ENCODE measurements at places on chromosomes 3 and 15.

DNA sequence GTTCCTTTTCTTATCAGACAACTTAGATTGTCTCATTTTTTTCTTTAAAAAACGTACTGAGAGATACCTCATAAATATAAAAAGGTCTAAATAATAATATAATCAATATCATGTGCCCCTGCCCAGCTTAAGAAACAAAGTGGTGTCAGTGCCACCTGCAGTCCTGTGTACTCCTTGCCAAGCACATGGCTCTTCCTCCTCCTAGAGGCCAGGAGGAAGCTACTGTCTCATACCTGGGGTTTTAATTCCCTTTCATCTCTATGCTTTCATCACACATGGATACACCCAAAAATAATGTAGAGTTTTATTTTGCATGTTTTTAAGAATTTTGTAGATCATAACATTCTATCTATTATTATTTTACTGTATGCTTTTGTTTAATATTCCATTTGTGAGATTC lies 98.6 kb upstream of the C15orf61 start:
- DNase-seq = no peak
- H3K27ac ChIP-seq = no peak overlapping the region
- no peak overlapping the region for H3K4me3 ChIP-seq
- H3K36me3 ChIP-seq = no peaks in the 10 kb centered on the region

DNA sequence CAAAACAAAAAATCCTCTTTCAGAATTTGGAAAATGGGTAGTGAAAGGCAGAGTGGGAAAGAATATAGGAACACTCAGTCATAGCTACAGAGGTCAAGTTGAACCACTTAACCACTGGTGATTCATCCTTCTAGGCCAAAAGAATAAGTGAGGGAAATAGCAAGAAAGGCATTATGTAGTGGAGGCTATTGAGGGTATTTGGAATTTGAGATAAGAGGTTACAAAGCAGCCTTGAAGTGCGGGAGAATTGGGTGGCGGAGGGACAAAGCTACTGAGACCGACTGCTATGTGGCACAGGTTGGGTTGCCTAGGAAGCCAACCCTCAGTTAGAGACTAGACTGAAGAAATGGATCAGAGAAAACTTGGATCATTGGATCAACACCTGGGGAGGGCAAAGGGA lies 109.5 kb downstream of the SYNPR start:
- H3K4me1 ChIP-seq = no peaks in the 10 kb centered on the region
- no peak overlapping the region for H3K4me3 ChIP-seq
- no peak overlapping the region for H3K27ac ChIP-seq

GRCh38 chr3:1609416-1609815 lies 489.2 kb upstream of the CNTN4 start:
- H3K27ac ChIP-seq = no peak overlapping the region
- no peak overlapping the region for H3K4me3 ChIP-seq
- H3K4me1 ChIP-seq = no peaks in the 10 kb centered on the region
- no peaks in the 10 kb centered on the region for H3K27me3 ChIP-seq

GRCh38 chr15:42772144-42772543 lies 35.2 kb upstream of the CDAN1 start:
- no peak overlapping the region for H3K4me3 ChIP-seq
- no peak for DNase-seq
- peaks cover 18% of the 10 kb centered on the region for H3K36me3 ChIP-seq
- no peaks in the 10 kb centered on the region for H3K4me1 ChIP-seq

DNA sequence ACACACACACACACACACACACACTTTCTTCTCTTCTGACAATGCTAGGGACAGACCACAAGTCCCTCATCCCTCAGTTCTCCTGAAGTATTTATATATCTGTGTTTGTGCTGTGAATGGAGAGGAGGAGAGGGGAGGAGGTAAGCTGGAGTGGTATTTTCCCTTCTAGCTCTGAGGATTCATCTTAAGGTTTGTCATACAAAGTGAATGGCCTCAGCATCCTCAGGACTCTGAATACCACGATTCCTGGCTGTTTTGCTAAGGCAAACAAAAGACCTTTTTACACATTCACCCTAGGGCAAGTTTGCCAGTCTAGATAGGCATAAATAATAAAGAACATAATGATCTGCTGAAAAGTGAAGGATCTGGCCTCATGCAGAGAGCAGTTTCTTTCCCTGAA lies 65.7 kb upstream of the CHMP2B start:
- no peak overlapping the region for H3K27ac ChIP-seq
- peaks cover 5% of the 10 kb centered on the region for H3K27me3 ChIP-seq
- no peak overlapping the region for H3K4me3 ChIP-seq
- no peak for DNase-seq

DNA sequence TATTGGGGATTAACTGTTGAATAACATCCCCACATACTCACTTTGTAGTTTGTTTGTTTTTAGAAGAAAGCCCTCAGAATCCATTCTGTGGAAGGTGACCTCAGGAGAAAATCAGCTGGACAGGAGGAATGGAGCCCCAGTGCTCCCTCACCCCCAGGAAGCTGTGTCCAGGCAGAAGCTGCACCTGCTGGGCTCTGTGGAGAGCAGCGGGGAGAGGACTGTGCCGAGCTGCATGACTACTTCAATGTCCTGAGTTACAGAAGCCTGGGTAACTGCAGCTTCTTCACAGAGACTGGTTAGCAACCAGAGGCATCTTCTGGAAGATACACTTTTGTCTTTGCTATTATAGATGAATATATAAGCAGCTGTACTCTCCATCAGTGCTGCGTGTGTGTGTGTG lies 14.0 kb downstream of the TIGIT start:
- H3K36me3 ChIP-seq = peaks cover 23% of the 10 kb centered on the region
- H3K4me1 ChIP-seq = peaks cover 36% of the 10 kb centered on the region
- H3K4me3 ChIP-seq = no peak overlapping the region
- H3K27me3 ChIP-seq = no peaks in the 10 kb centered on the region
- DNase-seq = no peak

- H3K27me3 ChIP-seq = peaks cover 2% of the 10 kb centered on the region
- peaks cover 52% of the 10 kb centered on the region for H3K36me3 ChIP-seq
- no peak overlapping the region for H3K27ac ChIP-seq
- peaks cover 17% of the 10 kb centered on the region for H3K4me1 ChIP-seq
- peak overlapping the region; percentile 92 for H3K4me3 ChIP-seq
These were observed 1.3 kb downstream of the PSMD2 start for GRCh38 chr3:184300378-184300720.

- H3K27me3 ChIP-seq = no peaks in the 10 kb centered on the region
- H3K36me3 ChIP-seq = no peaks in the 10 kb centered on the region
- H3K4me3 ChIP-seq = peak within 1 kb of the TSS; percentile 67
- H3K4me1 ChIP-seq = no peaks in the 10 kb centered on the region
- DNase-seq = peak; percentile 16
- peak within 1 kb of the TSS; percentile 75 for H3K27ac ChIP-seq
These were observed at the start of gene MKRN3 for GRCh38 chr15:23565395-23566070. TSS of gene MKRN3 (plus strand) at chr15:23565674. CDS start at chr15:23565783, 109 bp downstream.

GRCh38 chr3:14885307-14885706 lies 62.1 kb upstream of the NR2C2 start:
- H3K36me3 ChIP-seq = no peaks in the 10 kb centered on the region
- peaks cover 18% of the 10 kb centered on the region for H3K27me3 ChIP-seq
- peak; percentile 12 for DNase-seq
- H3K4me3 ChIP-seq = no peak overlapping the region

DNA sequence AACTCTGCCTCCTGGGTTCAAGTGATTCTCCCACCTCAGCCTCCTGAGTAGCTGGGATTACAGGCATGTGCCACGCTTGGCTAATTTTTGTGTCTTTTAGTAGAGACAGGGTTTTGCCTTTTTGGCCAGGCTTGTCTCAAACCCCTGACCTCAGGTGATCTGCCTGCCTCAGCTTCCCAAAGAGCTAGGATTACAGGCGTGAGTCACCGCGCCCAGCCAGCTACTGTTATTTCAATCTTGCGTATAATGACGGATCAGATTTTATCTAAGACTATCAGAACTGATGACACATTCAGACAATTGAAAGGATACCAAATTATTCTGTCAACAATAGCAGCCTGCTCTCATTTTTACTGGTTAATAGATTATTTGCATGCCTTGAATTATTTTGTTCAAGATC lies 612.2 kb downstream of the ZIC1 start:
- no peak overlapping the region for H3K27ac ChIP-seq
- H3K4me3 ChIP-seq = no peak overlapping the region
- H3K27me3 ChIP-seq = no peaks in the 10 kb centered on the region

DNA sequence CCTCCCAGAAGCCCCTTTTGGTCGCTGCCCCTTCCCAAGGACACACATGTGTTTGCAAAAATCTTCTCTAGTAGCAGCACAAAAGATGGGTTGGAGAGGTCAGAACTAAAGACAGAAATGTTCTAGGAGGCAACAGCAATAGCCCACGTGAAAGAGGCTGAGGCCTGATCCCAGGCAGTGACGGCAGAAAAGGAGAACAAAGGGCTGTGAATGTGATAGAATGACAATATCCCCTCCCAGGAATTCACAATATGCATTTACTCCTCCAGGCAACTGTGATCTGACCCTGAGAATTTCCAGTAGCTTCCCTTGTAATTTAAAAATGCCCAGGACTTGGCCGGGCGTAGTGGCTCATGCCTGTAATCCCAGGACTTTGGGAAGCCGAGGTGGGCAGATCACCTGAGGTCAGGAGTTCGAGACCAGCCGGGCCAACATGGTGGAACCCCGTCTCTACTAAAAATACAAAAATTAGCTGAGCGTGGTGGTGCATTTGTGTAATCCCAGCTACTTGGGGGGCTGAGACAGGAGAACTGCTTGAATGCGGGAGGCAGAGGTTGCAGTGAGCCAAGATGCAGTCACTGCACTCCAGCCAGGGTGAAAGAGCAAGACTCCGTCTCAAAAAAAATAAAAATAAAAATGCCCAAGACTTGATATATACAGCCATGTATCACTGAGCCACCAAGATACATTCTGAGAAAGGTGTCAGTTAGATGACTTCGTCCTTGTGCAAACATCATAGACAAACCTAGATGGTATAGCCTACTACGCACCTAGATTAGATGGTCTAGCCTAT lies 43.6 kb upstream of the PIAS1 start:
- H3K4me1 ChIP-seq = no peaks in the 10 kb centered on the region
- H3K27ac ChIP-seq = no peak overlapping the region
- no peak overlapping the region for H3K4me3 ChIP-seq
- no peaks in the 10 kb centered on the region for H3K36me3 ChIP-seq
- peaks cover 22% of the 10 kb centered on the region for H3K27me3 ChIP-seq
- no peak for DNase-seq

DNA sequence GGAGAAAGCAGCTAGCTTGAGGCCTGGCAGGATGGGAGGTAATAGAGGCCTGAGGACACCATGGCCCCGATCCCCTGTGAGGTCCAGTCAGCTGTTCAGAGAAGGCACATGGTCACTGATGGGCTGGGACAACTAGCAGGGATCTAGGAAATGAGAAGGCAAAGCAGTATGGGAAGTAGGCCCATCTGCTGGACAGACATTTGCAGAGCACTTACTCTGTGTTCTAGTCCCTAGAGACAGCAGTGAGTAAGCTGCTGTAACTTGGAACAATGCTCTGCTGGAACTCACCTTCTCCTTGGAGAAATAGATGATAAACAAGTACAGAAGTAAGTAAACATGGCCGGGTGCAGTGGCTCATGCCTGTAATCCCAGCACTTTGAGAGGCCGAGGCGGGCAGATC lies 7.1 kb downstream of the ECE2 start:
- DNase-seq = no peak
- H3K27me3 ChIP-seq = peaks cover 20% of the 10 kb centered on the region
- no peak overlapping the region for H3K4me3 ChIP-seq
- no peaks in the 10 kb centered on the region for H3K4me1 ChIP-seq
- H3K27ac ChIP-seq = no peak overlapping the region
- H3K36me3 ChIP-seq = no peaks in the 10 kb centered on the region

DNA sequence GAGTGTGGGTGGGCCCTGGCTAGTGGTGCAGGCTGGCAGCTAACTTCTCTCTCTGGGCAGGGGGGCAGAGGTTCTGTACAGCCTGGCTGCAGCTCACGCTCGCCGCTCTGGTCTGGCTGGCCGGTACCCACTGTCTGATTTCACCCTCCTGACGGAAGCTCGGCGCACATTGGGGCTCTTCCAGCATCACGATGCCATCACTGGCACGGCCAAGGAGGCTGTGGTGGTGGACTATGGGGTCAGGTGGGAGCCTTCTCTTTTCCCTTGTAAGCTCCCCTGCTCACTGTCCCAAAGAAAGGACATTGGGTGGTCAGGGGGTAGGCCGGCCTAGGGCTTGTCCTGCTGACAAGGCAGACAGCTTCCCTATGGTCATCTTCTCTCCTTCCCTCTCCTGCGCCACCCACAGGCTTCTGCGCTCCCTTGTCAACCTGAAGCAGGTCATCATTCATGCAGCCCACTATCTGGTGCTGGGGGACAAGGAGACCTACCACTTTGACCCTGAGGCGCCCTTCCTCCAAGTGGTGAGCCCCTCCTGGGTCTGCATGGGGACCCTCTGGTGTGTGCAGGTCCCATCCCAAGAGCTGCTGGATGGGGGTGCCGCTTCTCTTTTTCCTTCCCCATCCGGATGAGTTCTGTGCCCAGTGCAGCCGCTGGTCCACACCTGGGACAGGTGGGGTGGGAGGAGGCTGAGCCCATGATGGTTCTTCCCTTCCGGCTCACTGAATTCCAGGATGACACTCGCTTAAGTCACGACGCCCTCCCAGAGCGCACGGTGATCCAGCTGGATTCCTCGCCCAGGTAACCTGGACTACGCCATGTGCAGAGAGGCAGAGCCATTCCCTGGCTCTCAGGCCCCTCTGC lies 7.6 kb downstream of the MAN2A2 start:
- no peak overlapping the region for H3K4me3 ChIP-seq
- peaks cover 84% of the 10 kb centered on the region for H3K36me3 ChIP-seq
- no peak overlapping the region for H3K27ac ChIP-seq
- no peaks in the 10 kb centered on the region for H3K4me1 ChIP-seq

All from activated T-helper 2 cell treated with anti-CD3 and anti-CD28 coated beads, Interferon-gamma antibody, Interleukin-2, Interleukin-4, amounts not matched to agents 10 μg/mL and 5 μg/mL and 100 μg/mL, durations not matched to agents 14 hours and 24 hours and 36 hours (primary cell).